ENCODE measurements at places on chromosomes 1 and 21.

DNA sequence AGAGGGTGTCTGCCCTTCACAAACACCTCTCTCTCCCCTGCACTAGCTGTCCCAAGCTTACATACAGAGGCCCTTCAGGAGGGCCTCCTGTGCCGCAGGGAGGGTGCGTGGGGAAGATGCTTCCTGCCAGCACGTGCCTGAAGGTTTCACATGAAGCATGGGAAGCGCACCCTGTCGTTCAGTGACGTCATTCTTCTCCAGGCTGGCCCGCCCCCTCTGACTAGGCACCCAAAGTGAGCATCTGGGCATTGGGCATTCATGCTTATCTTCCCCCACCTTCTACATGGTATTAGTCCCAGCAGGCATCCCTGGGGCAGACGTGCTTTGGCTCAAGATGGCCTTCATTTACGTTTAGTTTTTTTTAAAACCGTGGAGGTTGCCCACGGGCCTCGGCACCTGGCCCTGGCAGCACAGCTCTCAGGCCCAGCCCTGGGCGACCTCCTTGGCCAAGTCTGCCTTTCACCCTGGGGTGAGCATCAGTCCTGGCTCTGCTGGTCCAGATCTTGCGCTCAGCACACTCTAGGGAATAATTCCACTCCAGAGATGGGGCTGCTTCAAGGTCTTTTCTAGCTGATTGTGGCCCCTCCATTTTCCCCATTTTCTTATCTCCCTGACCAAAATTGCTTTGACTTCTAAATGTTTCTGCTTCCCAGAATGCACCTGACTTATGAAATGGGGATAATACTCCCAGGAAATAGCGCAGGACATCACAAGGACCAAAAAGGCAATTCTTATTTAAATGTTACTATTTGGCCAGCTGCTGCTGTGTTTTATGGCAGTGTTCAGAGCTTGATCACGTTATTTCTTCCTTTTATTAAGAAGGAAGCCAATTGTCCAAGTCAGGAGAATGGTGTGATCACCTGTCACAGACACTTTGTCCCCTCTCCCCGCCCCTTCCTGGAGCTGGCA lies 6.1 kb downstream of the NPPA start:
- no peak for DNase-seq

- DNase-seq, result no peak
These were observed 338.7 kb downstream of the SIPA1L2 start for GRCh38 chr1:232291261-232291660.

- no peak for DNase-seq
These were observed 1.9 kb downstream of the PLEKHA6 start for GRCh38 chr1:204357551-204358490.

DNA sequence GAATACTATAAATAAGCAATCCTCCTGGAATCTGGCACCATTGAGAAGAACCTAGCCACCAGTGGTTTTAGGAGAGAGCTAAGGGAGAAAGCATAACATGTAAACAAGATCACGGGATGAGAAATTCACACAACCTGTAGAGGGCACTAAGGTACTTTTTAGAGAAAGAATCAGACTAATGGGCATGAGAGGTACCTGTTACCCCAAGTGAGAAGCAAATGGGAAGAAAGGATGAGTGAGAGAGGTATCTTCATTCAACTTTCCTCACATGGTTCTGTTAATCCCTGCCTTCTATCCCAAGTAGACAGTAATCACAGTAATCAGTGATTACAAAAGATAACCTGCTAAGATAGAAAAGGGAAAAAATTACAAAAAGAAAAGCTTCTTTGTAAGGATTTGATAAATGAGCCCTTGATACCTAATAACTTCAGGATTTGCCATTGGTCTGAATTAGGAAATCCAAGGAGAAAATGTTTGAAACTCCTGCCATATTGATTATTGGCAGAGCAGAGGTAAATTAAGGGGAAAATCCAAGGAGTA lies 251.1 kb upstream of the ADGRL2 start:
- no peak for DNase-seq

- DNase-seq, result no peak
These were observed 2.1 kb downstream of the KCNK2 start for GRCh38 chr1:215084621-215085020.

GRCh38 chr21:35465741-35466140 lies 416.6 kb upstream of the RUNX1 start:
- no peak for DNase-seq

- no peak for DNase-seq
These were observed 164.7 kb downstream of the SETD4 start for GRCh38 chr21:35895598-35895997.

DNA sequence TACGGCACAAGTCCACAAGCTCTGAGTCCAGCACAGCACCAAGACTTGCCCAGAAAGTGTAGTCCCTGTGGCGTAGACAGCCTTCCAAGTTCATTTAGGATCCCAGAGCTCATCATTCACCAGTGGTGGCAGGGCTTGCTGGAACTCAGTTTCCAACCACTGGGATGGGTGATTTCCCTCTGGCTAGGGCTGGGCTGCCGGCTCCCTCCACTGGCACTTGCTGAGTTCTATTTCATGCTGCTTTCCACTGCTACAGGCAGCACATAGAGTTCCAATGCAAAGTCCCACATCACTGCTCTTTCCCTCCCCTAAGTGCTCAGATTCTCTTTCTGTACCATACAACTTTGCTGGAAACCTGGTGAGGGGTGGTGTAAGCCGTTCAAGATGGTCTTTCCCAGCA lies 510.3 kb upstream of the TMPRSS15 start:
- no peak for DNase-seq

- DNase-seq, result no peak
These were observed 42.2 kb downstream of the SPATA17 start for GRCh38 chr1:217673387-217673786.

GRCh38 chr1:77063118-77063517 lies 156.1 kb downstream of the PIGK start:
- no peak for DNase-seq

DNA sequence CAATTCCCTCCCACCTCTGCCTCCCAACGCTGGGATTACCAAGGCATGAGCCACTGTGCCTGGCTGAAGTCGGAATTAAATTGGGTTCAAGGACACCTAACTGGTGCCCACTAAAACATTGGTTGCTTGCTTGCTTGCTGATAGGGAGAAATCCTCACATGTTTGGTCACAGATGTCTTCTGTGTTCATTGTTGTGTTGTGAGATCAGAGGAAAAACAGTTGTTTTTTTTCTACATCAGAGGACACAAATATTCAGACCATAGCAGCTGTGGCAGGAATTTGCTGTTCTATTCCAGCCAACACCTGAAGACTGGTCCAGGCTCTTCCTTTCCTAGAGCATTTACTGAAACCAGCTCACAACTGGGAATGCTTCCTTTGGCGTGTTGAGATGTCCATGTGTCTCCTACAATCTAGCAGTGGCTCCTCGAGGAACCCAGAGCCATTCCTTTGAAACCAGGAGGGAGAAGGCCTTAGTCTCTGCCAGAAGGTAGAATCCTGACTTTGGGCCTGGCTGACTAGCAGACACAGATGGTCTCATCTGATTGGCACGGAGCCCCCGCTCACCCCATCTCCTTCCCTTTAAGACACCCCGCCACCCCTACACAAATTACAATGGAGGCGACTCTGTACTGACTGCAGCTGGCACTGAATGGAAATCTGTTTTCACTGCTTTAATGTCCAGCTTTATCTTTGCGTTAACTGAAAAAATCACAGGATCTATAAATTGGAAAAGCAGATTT lies 24.3 kb upstream of the TRIM17 start:
- no peak for DNase-seq

- no peak for DNase-seq
These were observed 74.0 kb upstream of the ZBTB18 start for GRCh38 chr1:243977094-243977493.

DNA sequence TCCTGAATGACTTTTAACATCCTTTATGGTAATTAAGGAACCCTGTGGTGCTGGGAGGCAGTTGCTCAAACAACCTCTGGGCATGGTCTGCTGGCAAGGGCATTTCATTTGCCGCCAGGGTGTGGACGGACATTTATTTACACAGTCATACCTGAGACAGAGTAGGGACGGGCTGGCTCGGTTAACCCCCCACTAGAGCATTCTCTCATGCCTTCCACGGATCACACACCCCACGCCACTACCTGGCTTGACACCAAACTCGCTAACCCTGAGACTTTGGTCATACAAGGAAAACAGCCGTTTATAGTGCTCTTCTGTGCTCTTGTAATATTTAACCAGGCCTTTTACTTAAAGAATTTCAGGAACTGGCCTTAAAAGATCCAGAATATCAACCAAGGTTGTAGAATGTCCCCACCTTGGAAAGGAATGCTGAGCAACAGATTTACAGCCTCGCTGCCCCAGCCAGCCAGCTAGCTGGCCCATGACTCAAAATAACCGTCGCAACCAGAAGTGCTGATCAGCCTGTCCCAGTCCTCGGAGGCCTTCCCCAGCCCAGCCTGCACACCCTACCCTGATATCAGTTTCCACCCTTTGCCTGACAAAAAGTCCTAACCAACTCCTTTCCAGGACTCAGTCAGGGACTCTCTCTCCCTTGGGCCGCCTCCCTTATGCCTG lies 6.5 kb upstream of the PDXK start:
- DNase-seq, result no peak

- no peak for DNase-seq
These were observed 267.9 kb downstream of the ZNF326 start for GRCh38 chr1:90262791-90263190.

GRCh38 chr1:17470021-17470799 lies 30.7 kb upstream of the RCC2 start:
- no peak for DNase-seq

GRCh38 chr1:154810571-154810970 lies 59.5 kb downstream of the KCNN3 start:
- no peak for DNase-seq

- DNase-seq, result no peak
These were observed 39.8 kb downstream of the SLC37A1 start for GRCh38 chr21:42553435-42553834.

- DNase-seq, result no peak
These were observed 371.3 kb downstream of the VAV3 start for GRCh38 chr1:107593501-107594209.

- DNase-seq, result no peak
These were observed 24.4 kb downstream of the PCP4L1 start for GRCh38 chr1:161282991-161283390.

GRCh38 chr1:193325771-193326170 lies 139.4 kb upstream of the B3GALT2 start:
- no peak for DNase-seq

- no peak for DNase-seq
These were observed 411.8 kb upstream of the PTBP2 start for GRCh38 chr1:96309783-96310182.

DNA sequence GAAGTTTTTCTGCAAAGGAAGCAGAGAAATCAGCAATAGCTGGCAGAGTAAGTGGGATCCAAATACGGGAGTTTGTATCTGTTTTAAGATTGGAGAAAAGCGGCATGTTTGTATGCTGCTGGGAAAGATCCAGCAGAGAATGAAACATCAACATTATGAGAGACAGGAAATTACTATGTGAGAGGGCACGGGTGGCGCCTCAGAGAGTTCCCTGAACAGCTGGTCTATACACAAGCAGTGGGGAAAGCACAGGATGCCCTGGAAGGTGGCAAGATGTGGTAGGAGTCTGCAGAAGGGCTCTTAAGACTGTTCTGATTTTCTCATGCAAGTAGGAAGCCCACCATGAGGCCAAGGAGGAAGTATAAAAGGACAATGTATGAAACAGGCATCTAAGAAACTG lies 130.4 kb downstream of the RERE start:
- no peak for DNase-seq

- no peak for DNase-seq
These were observed 450 bp downstream of the ARHGAP30 start for GRCh38 chr1:161069241-161069640.

- DNase-seq, result no peak
These were observed 17.9 kb upstream of the RGS18 start for GRCh38 chr1:192140382-192140781.

- DNase-seq, result no peak
These were observed 91.2 kb upstream of the NGF start for GRCh38 chr1:115429241-115429640.

GRCh38 chr1:53590104-53590503 lies 130.9 kb downstream of the DMRTB1 start:
- DNase-seq, result no peak

DNA sequence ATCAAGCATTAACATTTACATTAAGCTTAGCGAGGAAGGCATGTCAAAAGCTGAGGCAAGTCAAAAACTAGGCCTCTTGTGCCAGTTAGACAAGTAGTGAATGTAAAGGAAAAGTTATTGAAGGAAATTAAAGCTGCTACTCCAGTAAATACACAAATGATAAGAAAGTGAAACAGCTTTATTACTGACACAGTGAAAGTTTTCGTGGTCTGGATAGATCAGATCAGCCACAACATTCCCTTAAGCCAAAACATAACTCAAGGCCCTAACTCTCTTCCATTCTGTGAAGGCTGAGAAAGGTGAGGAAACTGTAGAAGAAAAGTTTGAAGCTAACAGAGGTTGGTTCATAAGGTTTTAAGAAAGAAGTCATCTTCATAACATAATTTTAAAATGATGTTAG lies 131.9 kb downstream of the VAV3 start:
- DNase-seq, result no peak

- DNase-seq, result no peak
These were observed 26.3 kb downstream of the KCNK1 start for GRCh38 chr1:233640179-233640578.

GRCh38 chr1:12180315-12180714 lies 13.5 kb downstream of the TNFRSF1B start:
- no peak for DNase-seq

DNA sequence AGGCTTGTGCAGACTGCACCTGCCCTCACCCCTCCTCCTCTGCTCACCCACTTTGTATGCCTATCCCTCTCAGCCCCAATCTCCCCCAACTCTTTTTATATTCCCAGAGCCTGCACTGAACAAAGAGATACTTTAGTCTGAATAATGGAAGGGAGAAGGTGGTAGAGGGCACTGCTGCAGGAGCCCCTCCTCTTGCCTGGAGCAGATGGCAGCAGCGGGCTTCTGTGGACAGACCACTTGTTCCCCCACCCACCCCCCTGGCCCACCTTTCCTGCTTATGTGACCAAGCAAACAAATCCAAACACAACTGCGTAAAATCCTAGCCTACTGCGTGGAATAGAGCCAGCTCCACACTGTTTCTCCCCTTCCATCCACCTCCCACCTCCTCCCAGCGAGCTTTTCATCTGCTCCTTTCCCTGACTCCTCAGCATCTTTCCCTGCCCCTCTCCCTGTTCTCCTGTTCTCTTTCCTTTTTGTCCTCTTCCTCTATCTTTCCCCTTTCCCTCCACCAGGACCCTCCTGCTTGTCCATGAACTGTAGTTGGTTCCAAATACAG lies 27.5 kb downstream of the RGS8 start:
- DNase-seq, result no peak

DNA sequence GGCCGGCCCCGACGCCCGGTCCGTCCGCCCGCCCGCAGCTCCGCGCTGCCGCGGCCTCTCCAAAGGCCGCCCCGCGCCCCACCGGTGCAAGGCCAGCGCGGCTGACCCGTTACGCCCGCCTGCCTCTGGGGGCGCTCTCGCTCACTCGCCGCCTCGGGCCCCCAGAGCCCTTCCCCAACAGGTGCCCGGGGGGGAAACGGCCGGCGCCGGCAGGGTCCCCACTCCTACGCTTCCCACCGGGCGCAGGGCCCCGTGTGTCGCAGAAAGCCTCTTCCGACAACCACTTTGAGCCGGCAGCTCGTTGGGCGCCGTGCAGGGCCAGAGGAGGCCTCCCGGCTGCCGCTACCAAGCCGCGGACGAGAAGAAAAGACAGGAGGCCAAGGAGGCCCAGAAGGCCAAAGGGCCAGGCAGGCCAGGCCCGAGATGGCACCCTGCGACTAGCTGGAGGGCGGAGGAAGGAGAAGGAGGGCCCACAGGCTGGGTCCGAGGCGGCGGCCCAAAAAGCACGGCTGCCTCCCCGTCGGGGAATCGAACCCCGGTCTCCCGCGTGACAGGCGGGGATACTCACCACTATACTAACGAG lies 64.9 kb upstream of the FCGR2A start:
- no peak for DNase-seq
